ENCODE measurements at places on chromosomes 3 and 15.

DNA sequence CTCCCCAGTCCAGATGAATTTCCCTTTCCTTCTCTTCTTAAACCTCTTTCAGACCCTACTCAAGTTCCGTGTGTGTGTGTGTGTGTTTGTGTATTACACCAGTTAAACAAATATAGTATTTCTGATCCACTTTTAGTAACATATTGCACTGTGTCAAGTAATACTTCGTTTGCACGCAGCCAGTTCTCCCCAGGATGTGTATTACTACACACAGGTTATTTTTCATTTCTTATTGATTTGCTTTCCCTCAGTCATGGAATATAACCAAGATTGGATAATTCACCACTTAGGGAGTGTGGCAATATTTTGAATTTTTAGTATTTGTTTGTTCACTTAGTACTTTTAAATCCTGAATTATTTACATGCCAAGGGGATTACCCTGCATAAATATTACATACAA is 667.0 kb downstream of the NR2F2 start:
- DNase-seq: no peak

DNA sequence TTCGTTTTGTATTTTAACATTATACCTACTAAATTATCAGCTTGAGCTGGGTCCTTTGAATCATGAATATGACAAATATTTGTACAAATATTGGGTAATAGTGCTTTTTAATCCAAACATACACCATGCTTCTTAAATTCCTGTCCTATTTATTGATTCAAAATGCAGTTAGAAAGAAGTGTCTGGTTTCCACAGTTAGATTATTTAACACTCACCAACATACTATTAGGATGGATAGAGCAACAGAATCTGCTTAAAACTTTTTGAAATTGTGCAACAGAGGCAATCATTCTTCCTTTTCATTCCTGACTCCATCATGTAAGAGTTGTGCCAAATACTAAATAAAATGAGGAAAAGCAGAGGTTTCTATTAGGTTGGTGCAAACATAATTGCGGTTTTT is 281.2 kb downstream of the LSAMP start:
- DNase-seq: no peak

- no peak for DNase-seq
Measured at GRCh38 chr15:87368511-87368910, 888.0 kb downstream of the NTRK3 start.

- DNase-seq: no peak
Measured at GRCh38 chr15:32966512-32966911, 228.0 kb downstream of the FMN1 start.

GRCh38 chr15:91385311-91385710 is 285.3 kb downstream of the SV2B start:
- peak; percentile 16 for DNase-seq

- peak; percentile 58 for DNase-seq
Measured at GRCh38 chr3:51799879-51800749, 21.1 kb upstream of the IQCF6 start.

DNA sequence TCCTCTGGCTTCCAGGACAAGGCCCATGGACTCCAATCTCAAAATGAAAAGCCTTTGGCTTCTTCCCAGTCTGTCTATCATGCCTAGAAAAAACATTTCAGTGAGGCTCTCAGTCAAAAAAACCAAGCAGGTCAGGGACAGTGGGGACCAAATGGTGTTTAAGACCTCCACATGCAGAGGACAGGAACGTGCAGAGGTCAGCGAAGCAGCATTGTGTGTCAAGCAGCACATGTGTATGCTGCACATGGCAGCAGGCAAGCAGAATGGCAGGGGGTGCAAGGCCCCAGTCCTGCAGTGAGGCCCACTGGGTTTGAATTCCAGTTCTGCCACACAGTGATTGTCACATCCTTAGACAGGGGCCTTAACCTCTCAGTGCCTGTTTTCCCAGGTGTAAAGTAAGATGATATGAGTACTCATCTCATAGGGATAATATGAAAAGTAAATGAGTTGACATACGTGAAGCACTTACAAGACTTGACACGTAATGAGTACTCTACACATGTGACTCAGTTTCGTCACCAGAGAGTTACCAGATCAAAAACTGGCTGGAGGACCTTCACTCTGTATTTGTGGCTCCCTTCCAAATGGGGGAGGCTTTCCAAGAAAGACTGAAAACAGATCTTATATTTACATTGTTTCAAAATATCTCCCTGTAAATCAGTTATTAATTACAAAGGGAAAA is 11.2 kb downstream of the STIMATE start:
- DNase-seq: no peak

- no peak for DNase-seq
Measured at GRCh38 chr3:133469140-133469731, 69.4 kb downstream of the BFSP2 start.

DNA sequence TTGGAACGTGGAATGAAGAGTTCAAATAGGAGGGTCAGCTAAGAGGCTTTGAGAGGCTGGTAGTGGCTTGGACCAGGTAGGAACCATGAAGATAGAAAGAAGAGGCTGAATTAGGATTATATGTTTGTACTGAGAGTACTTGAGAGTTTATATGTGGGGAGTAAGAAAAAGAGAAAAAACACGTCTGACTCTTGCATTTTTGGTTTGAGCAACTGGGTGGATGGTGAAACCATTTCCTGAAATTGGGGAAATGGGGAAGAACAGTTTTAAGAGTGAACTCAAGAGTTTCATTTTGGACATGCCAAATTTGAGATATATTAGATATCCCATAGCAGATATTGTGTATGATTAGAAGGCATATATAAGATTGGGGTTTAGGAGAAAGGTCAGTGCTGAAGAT is 92.9 kb upstream of the TNIK start:
- DNase-seq: no peak

DNA sequence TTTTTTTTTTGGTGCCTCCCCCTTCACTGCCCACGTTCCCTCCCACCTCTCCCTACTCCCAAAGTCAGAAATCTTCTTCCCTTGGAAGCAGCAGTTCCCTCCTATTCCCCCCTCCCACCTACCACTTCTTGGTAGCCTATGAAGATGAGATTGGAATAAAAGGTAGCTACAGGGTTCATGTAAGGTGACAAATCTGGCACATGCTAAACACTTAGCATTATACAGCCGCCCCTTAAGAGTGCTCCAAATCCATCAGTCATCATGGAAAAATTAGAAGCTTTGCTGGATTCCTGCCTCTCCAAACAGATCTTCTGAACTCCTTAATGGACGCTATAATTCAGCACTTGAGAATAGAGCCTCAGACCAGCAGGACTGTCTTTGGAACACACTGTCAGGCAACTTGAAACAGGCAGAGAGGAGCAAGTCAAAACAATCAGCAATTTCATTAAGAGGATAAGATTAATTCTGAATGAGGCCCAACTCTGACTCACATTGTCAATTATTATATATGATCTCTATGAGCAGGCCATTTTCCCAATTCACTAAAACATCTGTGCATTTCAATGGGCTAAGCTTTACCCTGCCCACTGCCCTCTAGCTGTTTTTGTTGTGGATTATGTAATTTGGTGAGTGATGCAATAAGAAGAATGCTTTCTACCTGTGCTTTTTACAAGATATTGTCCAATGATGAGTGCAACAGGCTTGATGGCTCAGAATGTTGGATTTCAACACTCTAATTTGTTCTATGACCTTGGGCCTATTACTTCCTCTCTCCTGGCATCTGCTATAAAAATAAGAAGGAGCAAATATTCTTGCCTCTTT is 34.6 kb upstream of the SPRED1 start:
- DNase-seq: no peak

GRCh38 chr3:31067004-31067403 is 172.5 kb upstream of the GADL1 start:
- DNase-seq: peak; percentile 21

DNA sequence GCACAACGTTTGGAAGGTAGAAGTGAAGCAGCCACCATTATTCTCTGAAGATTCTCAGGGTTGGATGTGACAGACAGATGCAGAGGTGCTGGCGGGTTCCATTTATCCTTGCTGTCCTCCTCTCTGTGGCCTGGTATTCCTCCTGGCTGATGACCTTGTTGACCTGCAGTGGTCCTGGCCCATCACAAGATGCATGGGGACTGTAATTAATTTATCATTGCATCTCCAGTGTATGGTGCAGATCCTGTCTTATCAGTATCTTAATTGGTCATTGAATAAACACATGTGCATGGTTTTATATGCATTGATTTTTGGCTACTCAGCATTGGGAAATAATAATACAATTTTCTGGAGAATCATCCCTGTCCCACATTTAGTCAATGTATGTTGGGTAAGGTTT is 259.4 kb upstream of the LRRFIP2 start:
- DNase-seq: no peak

- DNase-seq: no peak
Measured at GRCh38 chr15:66038387-66039116, 169.3 kb downstream of the RAB11A start.

DNA sequence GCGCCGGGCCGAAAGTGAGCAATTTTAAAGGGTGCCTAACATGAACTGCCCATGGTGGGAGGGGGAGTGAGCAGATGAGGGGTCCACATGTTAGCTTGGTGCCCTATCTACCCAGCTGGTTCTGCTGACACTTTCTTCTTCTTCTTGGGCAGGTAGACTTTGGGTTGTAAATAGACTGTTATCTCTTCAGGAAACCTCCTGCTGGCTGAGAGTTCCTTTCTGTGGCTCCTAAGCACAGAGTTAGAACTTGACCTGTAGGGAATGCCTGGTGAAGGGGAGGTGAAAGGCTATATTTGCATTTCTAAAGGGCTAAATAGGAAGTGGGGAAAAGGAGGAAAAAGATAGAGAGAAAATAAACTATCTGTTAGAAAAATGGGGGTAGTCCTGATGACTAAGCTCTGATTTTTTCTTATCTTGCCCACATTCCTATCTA is 521.4 kb upstream of the TGFBR2 start:
- DNase-seq: no peak

GRCh38 chr15:48354694-48355303 is 23.6 kb downstream of the DUT start:
- no peak for DNase-seq

DNA sequence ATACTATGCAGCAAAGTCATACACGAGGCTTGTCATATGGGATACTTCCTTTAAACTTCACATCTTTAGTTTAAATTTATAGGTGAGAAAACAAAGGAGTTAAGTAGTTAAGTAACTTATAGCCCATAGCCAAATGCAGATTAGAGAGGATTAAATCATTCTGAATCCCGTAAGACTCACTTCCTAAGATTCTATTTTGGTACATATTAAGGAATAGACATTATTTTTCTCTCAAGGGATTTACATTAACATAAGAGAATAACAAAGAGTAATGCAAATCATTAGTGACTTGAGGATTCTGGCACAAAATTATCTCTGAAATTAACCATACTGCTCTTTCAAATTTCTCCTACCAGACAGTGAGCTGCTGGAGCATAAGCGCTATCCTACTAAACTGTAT is 747.4 kb upstream of the ARPP21 start:
- no peak for DNase-seq

DNA sequence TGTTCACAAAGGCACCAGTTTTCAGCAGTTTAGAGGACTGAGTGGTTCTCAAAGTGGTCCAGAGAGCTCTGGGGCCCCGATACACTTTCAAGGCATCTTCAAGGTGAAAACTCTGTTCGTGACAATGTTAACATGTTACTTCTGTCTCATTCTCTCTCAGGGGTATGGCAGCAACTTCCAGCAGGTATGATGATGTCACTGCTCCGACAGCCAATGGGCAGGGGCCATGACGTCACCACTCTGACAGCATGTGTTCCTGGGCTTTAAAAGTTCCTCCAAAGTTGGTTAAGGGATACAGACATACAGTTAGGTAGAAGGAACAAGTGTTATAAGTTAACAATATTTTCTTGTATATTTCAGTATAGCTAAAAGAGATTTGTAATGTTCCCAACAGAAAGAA is 87.9 kb downstream of the KLF15 start:
- DNase-seq: no peak

GRCh38 chr3:5305684-5305989 is 118.1 kb downstream of the EDEM1 start:
- DNase-seq: no peak

DNA sequence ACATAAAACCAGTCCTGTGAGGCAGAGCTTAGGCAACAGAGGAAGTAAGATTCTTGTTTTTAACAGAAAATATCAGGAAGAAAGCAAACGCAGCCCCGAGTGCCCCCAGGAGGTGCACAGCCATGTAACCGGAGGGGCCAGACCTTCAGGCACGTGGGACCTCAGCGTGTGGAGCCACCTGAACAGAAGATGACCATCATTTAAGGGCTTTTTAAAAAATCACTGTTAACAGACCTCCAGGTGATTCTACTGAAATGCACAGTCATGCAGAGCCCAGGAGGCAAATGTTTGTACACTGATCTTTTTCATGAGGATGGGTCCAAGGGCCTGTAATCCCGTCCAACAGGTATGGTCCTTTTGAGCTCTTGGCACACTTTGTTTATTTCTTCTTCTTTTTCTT is 38.8 kb downstream of the SPG21 start:
- no peak for DNase-seq

- no peak for DNase-seq
Measured at GRCh38 chr3:71360764-71361163, 222.8 kb downstream of the FOXP1 start.

DNA sequence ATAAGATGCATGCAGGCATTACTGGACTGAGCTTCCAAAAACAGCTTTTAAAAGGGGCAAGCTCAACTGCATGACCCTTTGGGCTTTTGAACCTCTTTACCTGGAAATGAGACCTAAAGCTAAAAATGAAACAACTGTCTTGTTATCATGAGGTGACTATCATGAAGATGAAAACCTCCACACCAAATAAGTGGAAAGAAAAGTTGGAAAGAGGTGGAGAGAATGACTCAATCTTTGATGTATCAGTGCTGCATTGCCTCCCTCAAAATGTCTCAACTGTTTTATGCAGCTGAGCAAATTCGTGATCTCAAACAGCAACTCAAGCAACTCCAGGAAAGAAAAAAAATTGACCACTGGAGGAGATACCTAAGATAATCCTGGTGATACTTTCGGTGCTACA is 307.1 kb downstream of the KBTBD8 start:
- DNase-seq: no peak

DNA sequence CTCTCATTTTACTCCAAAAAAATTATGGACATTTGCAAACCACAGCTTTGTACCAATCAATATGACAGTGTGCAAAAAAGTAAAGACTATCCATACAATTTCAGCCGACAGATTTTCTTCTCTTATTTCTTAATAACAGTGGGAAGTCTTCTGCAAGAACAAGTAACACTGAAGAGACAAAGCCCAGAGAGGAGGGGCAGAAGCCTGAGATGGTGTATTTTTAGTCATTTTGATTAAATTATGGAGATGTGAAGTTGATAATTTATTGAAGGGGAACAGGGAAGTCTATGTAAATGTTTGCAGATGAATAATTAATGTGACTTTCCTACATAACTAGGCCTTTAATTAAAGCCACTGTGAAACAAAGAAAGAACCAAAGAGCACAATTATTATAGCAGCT is 45.7 kb upstream of the IGSF11 start:
- DNase-seq: no peak

GRCh38 chr3:59237121-59237520 is 187.3 kb upstream of the CFAP20DC start:
- DNase-seq: peak; percentile 67
